ENCODE measurements at places on chromosomes 16 and 17.

- DNase-seq, result no peak
Measured at GRCh38 chr17:76106703-76107102, 3.1 kb upstream of the EXOC7 start.

DNA sequence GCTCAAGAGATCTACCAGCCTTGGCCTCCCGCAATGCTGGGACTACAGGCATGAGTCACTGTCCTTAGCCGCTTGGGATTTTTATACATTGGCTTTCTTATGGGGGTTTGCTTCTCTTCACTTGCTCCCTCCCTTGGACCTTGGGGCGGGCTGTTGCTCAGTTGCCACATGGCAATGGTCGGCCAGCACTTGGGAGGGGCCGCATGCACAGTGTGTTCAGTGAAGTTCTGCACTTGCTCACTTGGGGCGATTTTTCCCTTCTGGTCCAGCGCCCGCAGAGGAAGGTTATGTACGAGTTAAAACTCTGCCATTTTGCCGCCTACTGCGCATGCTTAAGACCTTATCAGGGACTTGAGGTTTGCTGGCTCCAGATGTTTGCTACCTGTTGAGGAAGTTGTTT is 1367.6 kb upstream of the CDH8 start:
- DNase-seq, result no peak

DNA sequence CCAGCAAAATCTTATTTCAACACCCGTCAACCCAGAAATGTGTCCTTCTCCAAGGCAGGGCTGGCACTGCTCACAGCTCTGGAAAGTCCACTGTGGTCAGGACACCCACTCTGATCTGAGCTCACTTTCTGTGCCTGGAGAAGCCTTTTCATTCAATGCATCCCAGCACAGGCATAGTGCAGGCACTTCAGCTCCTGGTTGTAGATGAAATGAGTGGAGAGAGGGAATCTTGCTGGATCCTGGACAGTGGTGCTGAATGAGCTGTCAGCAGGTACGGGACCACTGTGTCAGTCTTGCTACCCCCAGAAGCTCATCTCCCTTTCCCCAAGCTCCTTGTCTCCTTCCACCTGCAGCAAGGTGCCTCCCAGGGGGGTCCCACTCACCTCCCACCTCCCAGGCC is 86.1 kb upstream of the SALL1 start:
- no peak for DNase-seq

DNA sequence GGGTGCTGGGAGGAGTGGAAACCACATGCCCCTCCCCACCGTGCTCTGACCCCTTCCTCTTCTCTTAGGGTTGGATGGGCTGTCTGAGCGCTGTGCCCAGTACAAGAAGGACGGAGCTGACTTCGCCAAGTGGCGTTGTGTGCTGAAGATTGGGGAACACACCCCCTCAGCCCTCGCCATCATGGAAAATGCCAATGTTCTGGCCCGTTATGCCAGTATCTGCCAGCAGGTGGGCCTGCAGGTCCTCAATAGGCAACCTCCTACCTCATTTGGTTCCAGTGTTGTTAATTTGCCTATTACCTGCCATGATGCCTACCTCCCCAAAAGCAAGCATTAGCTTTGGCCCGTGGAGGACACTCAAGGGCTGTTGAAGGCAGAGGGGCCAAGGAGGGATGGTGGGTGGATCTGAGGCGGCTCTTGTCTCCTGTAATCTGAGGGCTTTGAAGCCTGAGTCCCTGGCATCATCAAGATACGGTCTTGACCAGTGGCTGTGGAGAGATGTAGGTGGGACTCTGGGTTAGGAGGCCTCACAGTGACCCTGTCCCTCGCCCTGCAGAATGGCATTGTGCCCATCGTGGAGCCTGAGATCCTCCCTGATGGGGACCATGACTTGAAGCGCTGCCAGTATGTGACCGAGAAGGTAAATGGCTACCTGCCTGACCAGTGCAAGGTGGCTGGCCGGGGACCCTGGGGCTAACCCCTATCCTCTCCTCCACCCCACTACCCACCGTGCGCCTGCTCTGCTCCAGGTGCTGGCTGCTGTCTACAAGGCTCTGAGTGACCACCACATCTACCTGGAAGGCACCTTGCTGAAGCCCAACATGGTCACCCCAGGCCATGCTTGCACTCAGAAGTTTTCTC is 3.4 kb downstream of the ALDOA start:
- no peak for DNase-seq

DNA sequence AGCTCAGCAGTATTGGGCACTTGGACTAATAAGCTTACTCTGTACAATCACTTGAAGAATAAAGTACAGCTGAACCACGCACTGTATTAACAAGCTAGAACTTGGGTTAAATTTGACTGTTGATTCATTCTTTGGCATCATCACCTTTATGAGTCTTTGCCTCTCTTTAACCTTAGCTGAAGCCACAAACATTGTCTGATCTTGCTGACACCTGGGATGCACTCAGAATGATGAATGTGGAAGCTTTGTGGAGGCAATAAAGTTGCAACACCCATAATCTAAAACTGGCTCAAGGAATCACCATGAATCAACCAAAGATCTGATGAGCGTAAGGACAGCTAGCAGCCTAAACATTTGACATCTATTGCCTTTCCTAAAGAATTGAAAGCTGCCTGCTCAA is 590.6 kb upstream of the SOX9 start:
- no peak for DNase-seq

DNA sequence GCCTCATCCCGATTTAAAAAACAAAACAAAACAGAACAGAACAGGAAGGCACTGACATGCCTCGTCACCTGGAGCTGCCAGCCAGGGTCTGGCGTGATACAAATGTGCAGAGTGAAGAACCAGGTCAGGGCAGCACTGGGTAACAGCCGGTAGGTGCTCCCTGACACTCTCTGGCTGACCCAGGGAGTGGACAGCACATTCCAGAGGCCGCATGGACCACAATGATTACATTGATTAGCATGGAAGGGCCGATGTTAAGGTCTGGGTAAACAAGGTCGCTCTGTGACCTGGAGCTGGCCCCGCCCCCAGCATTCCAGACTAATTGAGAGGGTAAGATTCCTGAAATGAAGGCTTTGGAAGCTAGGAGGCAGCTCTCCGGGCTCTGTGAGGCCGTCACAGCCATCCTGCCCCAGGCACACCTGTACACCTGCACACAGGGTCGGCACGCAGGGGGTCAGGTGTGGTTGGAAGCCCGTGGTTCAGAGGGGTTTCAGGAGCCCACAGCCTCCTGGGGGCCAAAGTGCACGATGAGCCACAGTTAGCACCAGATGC is 21.4 kb downstream of the PIEZO1 start:
- no peak for DNase-seq
